GM04503 (cell line): ENCODE measurements at places on chromosomes 6 and 20.

- peak; percentile 26 for DNase-seq
Observed at GRCh38 chr6:28488916-28489365, 26.7 kb downstream of the GPX6 start.

- DNase-seq = no peak
Observed at GRCh38 chr6:108716801-108717791, 131.1 kb upstream of the ARMC2 start.

DNA sequence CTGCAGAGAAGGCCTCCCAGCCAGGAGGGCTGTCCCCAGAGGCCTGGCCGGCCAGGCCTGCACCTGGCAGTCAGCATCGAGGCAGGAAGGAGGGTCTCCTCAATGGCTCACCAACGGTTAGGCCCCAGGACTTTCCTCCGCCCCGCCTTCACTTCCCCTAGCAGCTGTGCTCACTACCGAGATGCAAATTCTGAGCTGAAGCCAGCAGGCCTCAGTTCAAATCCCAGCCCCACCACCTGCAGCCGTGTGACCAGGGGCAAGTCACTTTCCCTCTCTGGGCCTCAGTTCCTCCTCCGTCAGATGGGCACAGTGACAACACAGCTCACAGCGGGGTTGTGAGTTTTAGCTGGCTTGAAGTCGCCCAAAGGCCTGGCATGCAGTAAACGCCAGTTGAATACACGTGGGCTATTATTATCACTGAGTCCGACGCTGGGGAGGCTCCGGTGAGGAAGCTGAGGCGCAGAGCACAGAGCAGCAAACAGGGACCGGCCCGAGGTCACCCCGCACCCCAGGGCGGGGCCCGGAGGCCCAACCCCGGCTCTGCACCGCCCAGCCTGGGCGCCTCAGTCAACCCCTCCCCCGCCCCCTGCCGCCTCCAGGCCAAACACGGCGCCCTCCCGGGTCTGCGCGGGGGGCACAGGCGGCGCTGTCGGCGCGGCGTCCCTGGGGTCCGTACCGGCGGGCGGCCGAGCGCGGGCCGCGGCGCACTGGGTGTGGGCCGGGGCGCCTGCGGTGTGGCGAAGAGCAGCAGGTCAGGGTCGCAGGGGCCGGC lies 671 bp downstream of the E2F1 start:
- DNase-seq = no peak

DNA sequence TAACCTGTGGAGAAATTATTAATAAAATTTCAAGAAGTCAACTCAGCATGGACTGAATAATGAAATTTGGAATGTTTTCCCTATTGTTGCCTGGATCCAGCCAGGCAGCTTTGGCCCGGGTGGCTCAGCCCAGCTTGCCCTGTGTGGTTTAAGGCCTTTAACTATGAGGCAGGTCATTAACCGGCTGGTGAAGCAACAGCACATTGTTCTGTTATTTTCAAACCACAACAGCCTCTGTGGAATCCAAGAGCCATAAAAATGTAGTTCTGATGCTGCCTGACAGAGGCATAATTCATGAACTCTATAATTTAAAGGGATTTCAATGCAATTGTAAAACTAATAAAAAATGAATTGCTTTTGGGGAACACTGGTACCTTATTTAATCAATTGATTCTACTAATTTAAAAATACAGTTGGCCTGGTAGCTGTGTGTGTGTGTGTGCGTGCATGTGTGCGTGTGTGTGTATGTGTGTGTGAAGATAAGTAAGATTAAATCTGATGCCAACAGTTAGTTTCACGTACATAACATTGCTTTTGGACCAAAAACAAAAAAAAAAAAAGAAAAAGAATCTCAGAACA lies 117.7 kb downstream of the RPS12 start:
- DNase-seq = peak; percentile 65

DNA sequence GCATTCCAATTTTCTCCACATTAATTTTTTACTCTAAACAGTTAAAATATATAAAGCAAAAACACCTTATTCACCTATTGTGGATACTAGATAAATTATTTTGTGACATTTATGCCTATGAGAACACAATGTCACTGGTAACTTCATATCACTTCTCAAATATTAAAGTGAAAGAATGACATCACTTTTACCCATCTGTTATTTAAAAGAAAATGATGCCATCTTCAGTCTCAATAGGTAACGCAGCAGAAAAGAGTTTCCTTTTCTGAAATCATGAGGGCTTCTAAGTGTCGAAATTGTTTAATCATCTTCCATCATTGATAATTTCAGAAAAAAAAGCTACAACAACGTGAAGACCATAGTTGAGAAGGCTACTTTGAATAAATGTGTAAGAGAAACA lies 2.9 kb downstream of the HAO1 start:
- DNase-seq = no peak

DNA sequence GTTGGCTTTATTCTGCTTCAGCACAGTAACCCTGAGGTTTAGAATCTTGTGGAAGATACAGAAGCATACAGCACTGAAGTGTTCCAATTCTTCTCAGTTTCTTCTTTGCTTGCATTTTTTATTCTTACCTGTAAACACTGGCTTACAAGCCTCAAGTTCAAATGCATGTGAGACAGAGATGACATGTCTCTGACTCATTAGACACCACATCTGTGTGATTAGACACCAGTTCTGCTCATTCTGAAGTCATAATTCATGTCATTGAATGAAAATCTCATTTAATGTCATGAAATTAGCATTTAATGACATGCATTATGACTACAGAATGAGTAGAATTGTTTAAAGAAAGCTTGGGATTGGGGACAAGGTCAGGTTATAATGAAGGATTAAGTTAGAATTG lies 5.8 kb downstream of the GZF1 start:
- no peak for DNase-seq

GRCh38 chr20:60877071-60877857 lies 374.8 kb upstream of the CDH4 start:
- DNase-seq = no peak

DNA sequence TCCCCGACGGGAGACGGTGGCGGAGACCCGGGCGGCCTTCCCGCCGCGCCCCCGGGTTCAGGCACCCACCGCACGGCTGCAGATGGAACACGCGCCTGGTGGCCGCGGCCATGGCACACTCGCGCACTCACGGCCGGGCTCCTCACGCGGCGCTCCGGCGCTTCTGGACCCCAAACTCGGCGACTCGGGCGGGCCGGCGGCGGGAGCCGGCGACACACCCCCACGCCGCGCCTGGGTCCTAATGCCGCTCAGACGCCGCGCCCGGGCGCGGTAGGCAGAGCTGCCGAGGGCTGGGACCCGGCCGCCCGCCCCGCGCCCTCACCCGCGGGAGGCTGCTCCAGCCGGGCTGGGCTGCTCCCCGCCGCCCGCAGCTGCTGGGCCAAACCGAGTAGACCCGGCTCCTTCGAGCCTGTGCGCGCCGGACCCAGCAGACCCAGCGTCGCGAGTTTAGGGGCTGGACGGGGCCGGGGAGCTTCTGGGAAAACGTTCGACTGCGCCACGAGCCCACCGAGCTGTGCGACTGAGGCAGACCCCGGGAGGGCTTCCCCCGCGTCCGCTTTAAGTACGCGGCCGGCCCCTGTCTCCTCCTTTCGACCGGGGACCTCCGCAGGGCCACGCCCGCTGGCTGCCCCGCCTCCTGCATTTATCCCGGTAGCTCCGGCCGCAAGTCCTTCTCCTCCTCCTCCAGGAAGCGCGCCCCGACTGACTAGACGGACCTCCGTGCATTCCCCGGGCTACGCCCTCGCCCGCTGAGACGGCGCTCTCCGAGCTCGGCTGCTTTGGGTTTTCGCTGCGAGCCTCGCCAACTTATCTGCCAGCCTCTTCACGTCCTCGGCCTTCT lies at the start of gene SLC4A11:
TSS of gene SLC4A11 (minus strand) at position 165 of the 841 bp plus-strand sequence. CDS start at position 112, 53 bp downstream.
- no peak for DNase-seq

- DNase-seq = no peak
Observed at GRCh38 chr6:148332088-148332487, 10.6 kb upstream of the SASH1 start.

DNA sequence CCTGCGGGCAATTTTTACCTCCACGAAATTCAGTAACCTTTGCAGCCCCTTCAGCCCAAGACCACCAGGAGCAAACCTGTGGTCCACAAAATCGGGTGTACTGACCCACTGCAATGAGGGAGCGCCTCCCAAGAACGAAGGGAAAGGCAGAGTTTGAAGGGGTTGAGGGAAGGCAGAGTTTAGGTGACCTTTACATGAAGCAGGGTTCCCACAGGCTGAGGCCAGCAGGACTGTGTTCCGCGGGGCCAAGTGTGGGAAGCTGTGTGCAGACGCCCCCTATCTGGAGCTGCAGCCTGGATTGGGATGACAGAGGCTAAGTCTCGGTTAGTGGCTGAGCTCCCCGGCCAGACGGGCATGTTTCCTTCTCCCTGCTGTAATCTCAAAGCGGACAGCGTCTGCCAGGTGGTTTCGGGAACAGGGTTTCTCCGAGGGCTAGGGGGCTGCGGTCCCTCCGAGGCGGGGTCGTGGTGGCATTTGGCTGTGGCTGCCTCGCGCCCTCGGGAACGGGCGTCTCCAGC lies 826 bp upstream of the PYGB start:
- no peak for DNase-seq

GRCh38 chr6:44631968-44632367 lies 244.5 kb downstream of the CDC5L start:
- no peak for DNase-seq

GRCh38 chr20:1274485-1275311 lies 8.6 kb downstream of the SNPH start:
- no peak for DNase-seq

GRCh38 chr6:30264743-30265142 lies 51.5 kb upstream of the TRIM26 start:
- DNase-seq = peak; percentile 30

GRCh38 chr20:52896348-52896747 lies 75.8 kb upstream of the TSHZ2 start:
- no peak for DNase-seq

DNA sequence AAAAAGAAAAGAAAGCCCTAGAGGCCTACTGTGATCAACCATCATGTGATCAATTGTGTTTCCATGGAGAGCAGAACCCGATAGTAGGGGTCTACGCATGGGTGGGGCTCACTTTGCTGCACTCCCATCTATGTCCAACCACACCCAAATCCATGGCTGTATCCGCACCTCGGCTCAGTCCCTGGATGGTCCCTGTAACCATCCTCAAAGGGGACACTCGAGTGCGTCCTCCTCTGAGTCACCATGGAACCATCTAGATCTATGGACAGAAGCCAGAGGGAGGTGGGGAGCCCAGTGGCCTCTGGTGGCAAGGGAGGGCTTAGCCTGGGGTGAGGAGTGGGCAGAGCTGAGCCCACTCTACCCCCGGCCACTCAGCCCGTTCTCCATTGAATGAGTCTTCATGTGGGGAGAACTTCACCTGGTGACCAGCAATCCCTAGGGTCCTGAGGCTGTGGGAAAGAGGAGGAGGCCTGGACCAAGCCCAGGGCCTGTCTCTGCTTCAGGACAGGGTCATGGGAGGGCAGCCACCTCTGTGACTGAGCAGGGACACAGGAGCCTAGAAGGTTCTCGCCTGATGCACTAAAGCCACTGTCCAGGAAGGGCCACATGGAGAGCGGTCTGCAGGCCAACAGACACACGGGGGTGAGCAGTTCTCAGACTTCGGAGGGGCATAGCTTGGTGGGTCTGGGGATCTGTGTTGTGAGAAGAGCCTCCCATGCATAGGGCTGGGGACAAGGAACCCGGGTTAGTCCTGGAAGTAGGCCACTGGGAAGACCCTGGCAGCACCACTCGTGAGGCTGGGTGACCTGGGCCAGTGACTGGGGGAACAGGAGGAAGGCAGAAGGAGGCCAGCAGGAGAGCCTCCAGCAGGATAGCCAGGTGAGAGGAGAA lies 19.3 kb downstream of the RAET1L start:
- DNase-seq = no peak

DNA sequence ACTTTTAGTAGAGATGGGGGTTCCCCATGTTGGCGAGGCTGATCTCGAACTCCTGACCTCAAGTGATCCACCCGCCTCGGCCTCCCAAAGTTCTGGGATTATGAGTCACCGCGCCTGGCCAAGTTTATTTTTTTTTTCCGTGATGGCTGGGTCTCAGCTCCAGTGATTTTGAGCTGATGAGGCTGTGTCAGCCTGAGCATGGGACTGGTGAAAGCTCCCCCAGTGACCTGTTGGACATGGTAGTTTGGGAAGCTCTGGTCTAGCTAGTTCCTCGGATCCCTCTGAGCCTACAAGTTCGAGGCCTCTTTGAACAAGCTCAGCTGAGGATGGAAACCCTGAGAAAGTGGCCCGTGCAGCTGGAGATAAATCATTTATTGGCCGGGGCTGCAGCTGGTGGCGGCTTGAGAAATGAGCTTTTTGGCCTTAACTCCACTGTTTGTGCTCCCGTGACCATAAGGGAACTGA lies 126.8 kb downstream of the SNX5 start:
- DNase-seq = no peak

GRCh38 chr6:152173957-152174356 lies 366.5 kb downstream of the ESR1 start:
- no peak for DNase-seq

DNA sequence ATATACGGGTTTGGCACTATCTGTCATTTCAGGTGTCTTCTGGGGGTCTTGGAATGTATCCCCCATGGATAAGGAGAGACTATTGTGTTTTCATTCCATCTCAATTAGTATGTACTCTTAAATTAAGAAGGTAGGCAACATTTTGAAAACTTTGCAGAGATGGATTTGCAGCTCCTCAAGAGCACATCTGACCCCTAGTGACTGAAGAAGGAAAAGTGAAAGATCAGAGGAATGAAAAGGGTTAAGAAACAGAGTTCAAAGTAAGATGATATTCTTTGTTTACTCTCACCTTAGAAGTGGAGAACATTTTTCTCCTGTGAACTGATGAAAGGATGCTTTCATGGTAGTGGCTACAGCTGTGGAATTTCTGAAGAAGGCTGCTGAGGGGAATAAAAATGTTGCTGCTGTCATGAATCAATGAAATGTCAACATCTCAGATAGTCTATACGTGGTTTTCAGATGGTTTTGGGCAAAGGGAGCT lies 41.5 kb downstream of the SH3BGRL2 start:
- no peak for DNase-seq

- no peak for DNase-seq
Observed at GRCh38 chr20:38224531-38224930, 36.0 kb downstream of the KIAA1755 start.

DNA sequence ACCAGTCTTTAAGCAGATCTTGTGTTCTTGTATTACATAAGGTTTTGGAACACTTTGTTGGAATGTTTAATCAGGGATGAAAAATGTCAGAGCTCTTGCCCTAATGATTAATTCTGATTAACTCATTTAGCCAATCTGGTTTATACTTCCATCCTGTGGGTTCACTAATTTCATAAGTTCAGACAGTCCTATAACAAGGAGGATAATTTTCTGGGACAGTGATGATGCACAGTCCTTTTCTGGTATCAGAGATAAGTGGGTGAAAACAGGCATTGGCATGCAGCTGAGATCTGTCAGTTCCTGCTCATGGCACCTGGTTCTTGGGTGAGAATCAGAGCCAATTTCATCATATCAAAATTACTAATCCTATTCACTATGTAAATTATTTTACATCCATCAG lies 125.0 kb upstream of the LAMA2 start:
- no peak for DNase-seq
